ENCODE measurements at places on chromosomes 3 and 15.
A peak's percentile ranks its signal among the peaks of the same experiment; 100 is the strongest.

GRCh38 chr15:94372821-94373220, 141.5 kb downstream of the MCTP2 start:
- no peak overlapping the region for H3K4me3 ChIP-seq
- H3K36me3 ChIP-seq = no peaks in the 10 kb centered on the region
- H3K27ac ChIP-seq = no peak overlapping the region
- no peak for DNase-seq

DNA sequence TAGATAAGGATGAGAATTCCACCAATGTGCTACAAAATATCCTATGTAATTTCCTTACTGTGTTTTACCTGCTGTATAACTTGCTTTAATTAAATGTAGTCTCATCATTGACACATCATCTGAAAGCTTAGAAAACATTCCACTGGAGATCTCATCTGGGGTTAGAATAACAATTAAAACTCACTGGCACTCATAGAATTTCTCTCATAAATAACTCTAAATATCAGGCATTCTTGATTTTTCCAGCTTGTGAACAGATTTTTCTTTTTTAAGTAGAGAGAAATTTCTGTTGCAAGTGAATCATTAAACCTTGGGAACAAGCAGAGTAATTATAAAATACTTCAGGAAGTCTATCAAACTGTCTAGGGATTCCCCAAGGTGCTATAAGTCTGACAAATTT, 843.8 kb downstream of the NAALADL2 start:
- H3K27ac ChIP-seq = no peak overlapping the region
- no peaks in the 10 kb centered on the region for H3K4me1 ChIP-seq
- no peak overlapping the region for H3K4me3 ChIP-seq
- DNase-seq = no peak
- no peaks in the 10 kb centered on the region for H3K27me3 ChIP-seq

DNA sequence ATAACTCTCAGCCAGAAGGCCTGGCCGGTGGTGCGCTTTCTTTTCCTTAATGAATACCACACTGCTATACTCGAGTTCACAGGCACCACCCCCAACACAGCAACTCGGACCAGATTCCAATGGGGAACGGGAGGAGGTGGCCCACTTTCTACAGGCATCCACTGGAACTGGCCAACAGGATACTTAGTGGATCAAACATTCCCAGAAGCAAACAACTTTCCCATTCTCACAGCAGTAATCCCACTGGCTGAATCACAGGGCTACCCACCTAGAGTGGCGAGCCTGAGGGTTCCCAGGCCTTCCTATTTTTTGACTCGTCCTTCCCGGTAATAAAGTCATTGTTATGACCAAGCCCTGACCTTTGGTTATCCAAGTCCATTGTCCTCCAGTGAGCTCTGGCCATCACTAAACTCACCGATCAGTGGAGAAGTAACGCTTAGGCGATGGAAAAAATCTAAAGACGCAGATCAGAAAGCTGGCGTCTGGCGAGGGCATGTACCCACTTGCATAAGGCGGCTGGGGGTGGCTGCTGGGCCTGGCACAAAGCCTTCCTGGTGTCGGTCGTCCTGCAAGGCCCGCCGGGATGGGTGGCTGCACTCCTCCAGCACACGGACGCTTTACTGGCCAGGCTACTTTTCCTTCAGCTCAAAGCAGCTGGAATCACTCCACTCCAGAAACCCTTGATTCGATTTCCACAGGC, 1.2 kb downstream of the EOGT start:
- peak overlapping the region; percentile 99 for H3K27ac ChIP-seq
- no peak for DNase-seq
- H3K4me3 ChIP-seq = peak overlapping the region; percentile 86
- peaks cover 6% of the 10 kb centered on the region for H3K36me3 ChIP-seq
- peaks cover 68% of the 10 kb centered on the region for H3K4me1 ChIP-seq

DNA sequence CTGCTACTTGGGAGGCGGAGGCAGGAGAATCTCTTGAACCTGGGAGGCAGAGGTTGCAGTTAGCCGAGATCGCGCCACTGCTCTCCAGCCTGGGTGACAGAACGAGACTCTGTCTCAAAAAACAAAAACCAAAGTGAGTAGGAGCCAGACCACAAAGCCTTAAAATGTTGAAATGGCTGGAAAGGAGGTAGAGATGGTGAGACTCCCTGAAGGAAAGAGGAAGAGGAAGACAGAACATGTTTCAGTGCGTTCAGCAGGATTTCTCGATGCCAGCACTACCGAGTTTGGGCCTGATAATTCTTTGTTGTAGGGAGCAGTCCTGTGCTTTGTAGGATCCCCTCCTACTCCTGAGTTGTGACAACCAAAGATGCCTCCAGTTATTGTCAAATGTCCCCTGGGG, 189.9 kb downstream of the AKAP13 start:
- H3K4me3 ChIP-seq = no peak overlapping the region
- peaks cover 23% of the 10 kb centered on the region for H3K4me1 ChIP-seq
- H3K27me3 ChIP-seq = no peaks in the 10 kb centered on the region
- DNase-seq = no peak
- no peak overlapping the region for H3K27ac ChIP-seq

- H3K27ac ChIP-seq = no peak overlapping the region
- no peaks in the 10 kb centered on the region for H3K27me3 ChIP-seq
- no peak overlapping the region for H3K4me3 ChIP-seq
Measured at GRCh38 chr3:136105044-136105443, 91.1 kb downstream of the MSL2 start.

GRCh38 chr3:117150628-117151027, 441.0 kb downstream of the TUSC7 start:
- H3K4me1 ChIP-seq = no peaks in the 10 kb centered on the region
- H3K4me3 ChIP-seq = no peak overlapping the region
- no peaks in the 10 kb centered on the region for H3K27me3 ChIP-seq
- no peak for DNase-seq
- H3K36me3 ChIP-seq = no peaks in the 10 kb centered on the region

DNA sequence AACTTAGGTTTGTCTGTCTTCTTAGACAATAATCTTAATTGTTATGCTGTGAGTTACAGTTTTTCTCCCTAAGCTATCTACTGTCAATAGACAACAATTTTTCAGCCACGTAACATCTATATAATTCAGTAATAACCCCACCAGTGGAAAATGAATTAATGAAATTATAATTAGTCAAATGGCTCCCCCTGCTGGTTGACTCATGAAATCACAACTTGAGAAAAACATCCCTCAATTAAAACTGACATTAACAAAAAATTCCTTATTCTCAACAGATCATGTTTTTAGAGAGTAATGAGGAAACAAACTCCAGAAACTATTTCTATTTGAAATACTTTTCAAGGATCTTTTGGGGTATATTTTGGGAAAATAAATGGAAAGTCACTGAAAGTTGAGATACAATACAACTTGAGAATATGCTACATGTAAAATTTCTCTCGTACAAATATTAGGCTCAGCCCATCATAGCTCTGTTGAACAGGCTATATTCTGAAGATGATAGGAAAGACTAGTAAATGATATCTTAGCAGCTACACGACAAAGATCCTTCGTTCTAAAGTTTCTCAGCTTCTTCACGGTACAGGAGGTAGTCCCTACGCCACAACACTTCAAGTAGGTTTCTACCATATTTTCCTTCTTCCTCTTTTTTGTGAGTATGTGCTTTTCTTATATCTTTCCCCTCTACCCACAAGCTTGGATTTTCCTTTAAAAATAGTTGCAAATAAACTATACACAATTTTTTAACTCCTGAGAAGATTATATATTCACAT, 20.7 kb downstream of the PPP1R2 start:
- no peaks in the 10 kb centered on the region for H3K4me1 ChIP-seq
- H3K4me3 ChIP-seq = no peak overlapping the region
- H3K27me3 ChIP-seq = no peaks in the 10 kb centered on the region
- no peak for DNase-seq
- no peak overlapping the region for H3K27ac ChIP-seq
- peaks cover 60% of the 10 kb centered on the region for H3K36me3 ChIP-seq

- H3K4me3 ChIP-seq = no peak overlapping the region
- no peak for DNase-seq
- H3K27me3 ChIP-seq = no peaks in the 10 kb centered on the region
- no peak overlapping the region for H3K27ac ChIP-seq
- no peaks in the 10 kb centered on the region for H3K36me3 ChIP-seq
Measured at GRCh38 chr3:46838301-46838700, 24.9 kb downstream of the MYL3 start.

- no peaks in the 10 kb centered on the region for H3K36me3 ChIP-seq
- no peak for DNase-seq
- no peak overlapping the region for H3K4me3 ChIP-seq
- H3K4me1 ChIP-seq = peaks cover 6% of the 10 kb centered on the region
- peak overlapping the region; percentile 13 for H3K27ac ChIP-seq
- no peaks in the 10 kb centered on the region for H3K27me3 ChIP-seq
Measured at GRCh38 chr15:45456212-45457106, 66.1 kb downstream of the SLC30A4 start.

DNA sequence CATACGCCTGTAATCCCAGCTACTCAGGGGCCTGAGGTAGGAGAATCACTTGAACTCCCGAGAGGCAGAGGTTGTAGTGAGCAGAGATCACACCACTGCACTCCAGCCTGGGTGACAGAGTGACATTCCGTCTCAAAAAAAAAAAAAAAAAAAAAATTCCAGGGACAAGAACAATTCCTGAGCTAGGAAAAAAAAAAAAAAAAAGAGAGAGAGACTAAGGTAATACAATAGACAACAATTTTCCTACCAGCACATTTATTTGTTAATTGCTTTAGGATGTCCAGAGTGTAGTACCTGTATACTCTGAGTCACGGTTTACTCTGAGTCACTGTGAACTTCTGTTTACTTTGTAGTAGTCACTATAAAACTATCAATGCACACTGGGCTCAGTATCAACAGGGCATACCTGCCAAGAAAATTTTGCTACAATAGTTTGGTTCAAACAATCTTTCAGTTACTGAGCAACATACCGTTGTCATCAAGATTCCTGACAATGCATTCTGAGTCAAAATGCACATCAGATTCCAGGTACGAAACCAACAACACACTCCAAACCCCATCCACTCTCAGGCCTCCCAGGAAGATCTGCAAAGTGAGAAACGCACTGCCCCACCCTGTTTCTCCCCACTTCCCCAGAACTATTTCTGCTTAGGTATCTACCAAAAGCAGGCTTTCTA, 28.3 kb downstream of the IGF2BP2 start:
- H3K4me1 ChIP-seq = no peaks in the 10 kb centered on the region
- DNase-seq = no peak

GRCh38 chr3:46266598-46266997, 24.3 kb downstream of the CCR3 start:
- H3K36me3 ChIP-seq = no peaks in the 10 kb centered on the region
- H3K4me3 ChIP-seq = no peak overlapping the region
- peak; percentile 77 for DNase-seq
- H3K4me1 ChIP-seq = peaks cover 4% of the 10 kb centered on the region

DNA sequence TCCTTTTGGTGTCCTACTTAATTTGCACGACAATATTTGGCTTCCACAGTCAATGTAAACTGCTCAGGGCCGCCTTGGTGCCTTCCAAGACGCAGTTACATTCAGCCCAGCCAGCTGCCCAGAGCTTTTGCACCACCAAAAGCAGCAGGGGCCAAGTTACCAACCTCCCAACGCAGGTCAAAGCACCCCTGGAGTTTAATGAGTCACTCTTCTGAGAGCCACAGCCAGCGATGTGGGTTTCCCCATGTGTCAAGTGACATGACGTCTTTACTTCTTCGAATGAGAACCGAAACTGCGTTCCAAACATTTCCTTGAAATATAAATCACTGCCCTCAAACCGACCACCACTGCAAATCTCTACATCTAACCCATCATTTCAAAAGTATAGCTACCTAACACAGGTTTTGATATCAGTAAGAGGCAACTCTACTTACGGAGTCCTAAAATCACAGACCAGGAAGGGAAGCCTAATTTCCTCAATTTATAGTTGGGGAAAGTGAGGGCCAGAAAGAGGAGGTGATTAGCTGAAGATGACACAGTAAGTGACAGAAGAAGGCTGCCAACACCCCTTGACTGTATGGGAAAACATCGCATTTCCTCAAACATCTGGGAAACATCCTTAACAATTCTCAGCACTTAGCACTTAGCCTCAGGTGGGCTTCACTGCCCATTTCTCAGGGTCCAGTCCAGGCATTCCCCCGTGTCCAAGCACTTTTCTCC, 24.5 kb downstream of the MB21D2 start:
- H3K4me1 ChIP-seq = peaks cover 45% of the 10 kb centered on the region
- DNase-seq = no peak
- H3K27ac ChIP-seq = peak overlapping the region; percentile 58
- no peaks in the 10 kb centered on the region for H3K36me3 ChIP-seq
- peak overlapping the region; percentile 19 for H3K4me3 ChIP-seq

- H3K27me3 ChIP-seq = no peaks in the 10 kb centered on the region
- peaks cover 55% of the 10 kb centered on the region for H3K36me3 ChIP-seq
Measured at GRCh38 chr15:25717457-25718168, 145.5 kb downstream of the ATP10A start.

DNA sequence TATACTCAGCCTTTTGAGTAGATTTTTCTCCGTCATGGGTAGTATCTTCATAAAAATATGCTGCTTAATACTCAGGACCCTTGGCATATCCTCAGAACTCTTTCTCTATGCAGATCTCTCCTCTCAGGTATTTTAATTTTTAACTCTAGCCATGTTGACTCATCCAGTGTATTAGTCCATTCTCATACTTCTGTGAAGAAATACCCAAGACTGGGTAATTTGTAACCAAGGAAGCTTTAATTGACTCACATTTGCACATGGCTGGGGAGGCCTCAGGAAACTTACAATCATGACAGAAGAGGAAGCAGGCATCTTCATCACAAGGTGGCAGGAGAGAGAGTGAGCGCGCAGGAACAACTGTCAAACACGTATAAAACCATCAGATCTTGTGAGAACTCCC, 129.3 kb upstream of the CD96 start:
- no peaks in the 10 kb centered on the region for H3K27me3 ChIP-seq
- no peaks in the 10 kb centered on the region for H3K4me1 ChIP-seq
- no peaks in the 10 kb centered on the region for H3K36me3 ChIP-seq
- no peak for DNase-seq
- H3K4me3 ChIP-seq = no peak overlapping the region
